ENCODE measurements at places on chromosomes 11 and 22.

- DNase-seq = no peak
Measured at GRCh38 chr11:134574947-134575346, 162.9 kb upstream of the B3GAT1 start.

GRCh38 chr11:17736930-17737817 lies 2.6 kb downstream of the KCNC1 start:
- no peak for DNase-seq

DNA sequence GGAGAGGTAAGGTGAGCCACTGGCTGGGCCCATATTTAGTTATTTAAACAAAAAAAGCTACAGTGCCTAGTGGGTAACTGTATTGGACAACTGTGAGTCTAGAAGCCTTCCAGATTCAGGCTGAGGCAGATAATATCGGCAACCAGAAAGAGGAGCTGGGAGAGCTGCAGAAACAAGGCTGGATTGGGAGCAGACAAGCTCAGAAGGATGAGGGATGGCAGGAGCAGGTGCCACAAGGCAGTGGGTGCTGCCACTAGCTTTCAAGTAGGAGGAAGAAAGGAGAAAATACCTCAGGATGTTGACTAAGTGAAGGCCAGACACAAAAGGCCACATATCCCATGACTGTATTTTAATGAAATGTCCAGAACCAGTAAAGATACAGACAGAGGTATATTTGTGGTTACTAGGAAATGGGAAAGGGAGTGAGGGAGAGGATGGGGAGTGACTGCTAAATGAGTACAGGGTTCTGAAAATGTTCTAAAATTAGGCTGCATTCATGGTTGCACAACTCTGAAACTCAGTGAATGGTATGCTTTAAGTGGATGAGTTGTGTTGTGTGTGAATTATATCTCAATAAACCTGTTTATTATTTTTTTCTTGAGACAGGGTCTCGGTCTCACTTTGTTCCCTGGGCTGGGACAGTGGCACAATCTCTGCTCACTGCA lies 11.8 kb upstream of the RAPSN start:
- no peak for DNase-seq

DNA sequence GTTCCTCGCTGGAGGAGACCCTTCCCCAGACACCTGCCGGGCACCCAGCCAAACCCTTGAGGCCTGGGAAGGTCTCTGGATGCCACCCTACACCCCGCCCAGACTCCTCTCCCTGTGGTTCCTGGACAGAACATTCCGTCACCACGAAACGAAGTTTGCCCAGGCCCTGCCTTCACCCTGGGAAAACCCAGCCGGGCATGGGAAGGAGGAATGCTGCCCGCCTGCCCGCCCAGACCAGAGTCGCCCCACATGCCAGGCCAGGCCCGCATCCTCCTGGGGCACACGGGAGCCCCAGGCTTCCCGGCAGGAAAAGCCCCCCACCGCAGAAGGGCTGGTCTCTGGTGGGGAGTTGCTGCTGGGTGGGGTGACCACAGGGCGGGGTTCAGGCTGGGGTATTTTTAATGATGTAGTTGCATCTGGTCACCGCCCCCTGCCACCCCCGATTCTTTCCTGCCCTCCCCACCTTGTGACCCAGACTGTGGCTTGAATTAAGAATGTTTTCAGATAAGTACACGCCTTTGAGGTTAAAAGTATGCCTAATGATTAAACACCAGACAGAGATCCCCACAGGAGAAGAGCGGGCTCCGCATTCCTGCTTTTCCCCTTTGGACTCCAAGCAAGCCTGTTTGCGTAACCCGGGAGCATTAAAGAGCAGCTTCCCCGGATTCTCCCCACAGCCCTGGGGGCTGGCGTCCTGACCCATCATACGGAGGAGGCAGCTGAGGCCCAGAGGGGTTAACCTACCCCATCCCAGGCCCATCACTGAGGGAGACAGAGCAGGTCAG lies 44.6 kb upstream of the PPARA start:
- no peak for DNase-seq

- DNase-seq = no peak
Measured at GRCh38 chr11:115761348-115761747, 257.1 kb upstream of the CADM1 start.

- DNase-seq = no peak
Measured at GRCh38 chr11:11078344-11079086, 220.7 kb upstream of the ZBED5 start.

GRCh38 chr11:2775626-2776350 lies 76.0 kb upstream of the KCNQ1OT1 start:
- DNase-seq = no peak

DNA sequence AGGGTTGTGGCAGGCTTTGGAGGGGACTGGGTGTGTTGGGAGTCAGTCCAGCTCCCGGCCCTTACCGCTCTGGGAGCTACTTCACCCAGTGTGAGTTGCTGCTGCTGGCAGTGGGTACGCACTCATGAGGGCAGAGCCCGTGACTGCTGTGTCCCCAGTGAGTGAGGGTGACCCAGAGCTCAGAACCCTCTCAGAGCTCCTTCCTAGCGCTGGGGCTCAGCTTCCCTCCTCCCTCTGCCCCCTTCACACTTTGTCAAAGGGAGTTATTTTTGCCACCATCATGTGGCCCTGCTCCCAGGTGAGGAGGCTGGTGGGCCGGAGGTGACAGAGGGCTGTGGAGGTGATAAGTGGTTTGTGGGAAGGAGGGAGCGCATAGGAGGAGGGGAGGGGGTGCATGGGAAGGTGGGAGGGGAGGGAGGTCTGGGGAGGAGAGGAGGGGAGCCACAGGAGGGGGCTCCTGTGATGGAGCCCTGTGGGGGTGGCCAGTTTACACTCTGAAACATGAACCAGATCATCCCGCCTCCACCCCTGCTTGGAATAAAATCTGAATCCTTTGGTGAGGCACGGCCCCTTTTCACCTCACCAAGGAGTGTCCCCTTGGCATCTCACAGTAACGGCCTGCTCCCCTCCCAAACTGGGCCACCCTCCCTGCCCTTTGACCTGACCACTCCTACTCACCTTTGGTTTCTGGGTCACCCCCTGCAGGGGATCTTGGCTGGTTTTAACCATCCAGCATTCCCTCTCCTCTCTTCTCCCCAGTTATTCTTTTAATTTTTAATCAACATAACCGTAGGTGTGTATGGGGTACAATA lies 9.9 kb downstream of the NDUFV1 start:
- DNase-seq = no peak

GRCh38 chr11:128477278-128477677 lies 110.1 kb downstream of the ETS1 start:
- DNase-seq = no peak

DNA sequence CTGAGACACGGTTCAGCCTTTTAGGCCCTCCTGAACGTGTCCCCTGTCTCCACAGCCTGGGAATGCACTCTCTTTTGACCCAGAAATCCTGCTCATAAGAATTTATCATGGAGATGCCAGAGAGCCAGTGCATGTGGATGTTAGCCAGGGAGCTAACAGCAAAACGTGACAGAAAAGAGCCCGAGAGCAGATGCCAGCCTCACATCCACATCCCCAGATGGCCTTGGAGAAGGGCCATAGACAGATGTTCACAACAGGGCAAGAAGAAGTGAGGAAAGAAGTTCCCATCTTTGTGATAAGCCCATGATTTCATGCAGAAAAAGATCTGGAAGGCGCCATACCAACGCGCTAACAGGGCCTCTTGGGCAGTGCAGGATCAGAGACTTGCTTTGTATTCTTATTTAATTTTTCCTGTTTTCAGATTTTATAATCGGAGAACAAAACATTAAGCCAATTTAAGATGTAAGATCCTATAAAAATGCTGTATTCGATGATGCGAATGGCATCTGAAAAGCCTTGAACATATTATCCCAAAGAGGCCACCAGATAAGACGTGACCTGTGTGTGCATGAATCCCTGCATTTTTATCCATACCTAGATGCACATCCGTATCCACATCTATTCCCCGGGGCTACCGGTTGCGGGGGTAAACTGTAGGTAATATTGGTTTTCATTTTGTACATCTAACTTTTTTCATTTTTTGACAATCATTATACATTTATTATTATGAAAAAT lies 48.7 kb downstream of the IGLL5 start:
- DNase-seq = no peak

GRCh38 chr11:78870655-78871054 lies 296.0 kb upstream of the NARS2 start:
- DNase-seq = no peak

GRCh38 chr22:41022470-41023298 lies 69.7 kb upstream of the EP300 start:
- DNase-seq = peak; percentile 44

GRCh38 chr11:15901790-15902189 lies 454.6 kb downstream of the SOX6 start:
- DNase-seq = no peak

DNA sequence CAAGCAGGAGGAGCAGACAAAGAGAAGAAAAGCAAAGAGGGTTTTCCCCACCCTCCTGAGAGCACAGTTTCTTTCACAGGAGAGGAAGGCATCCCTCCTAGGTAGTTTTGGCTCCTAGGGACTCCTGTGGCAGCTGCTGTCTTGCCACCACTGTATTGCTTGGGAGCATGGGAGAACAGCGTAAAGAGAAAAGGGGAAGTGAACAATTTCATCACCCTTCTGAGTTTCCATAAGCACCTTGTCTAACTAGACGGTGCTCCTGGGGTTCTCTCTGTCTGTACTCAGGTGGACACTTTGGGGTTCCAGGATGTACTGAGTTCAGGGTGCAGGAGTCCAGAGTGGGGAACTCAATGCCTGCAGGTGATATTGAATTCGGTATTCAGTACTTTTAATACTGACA lies 1430.5 kb downstream of the TBC1D22A start:
- no peak for DNase-seq

GRCh38 chr11:6251120-6251733 lies 8.4 kb upstream of the CCKBR start:
- no peak for DNase-seq

DNA sequence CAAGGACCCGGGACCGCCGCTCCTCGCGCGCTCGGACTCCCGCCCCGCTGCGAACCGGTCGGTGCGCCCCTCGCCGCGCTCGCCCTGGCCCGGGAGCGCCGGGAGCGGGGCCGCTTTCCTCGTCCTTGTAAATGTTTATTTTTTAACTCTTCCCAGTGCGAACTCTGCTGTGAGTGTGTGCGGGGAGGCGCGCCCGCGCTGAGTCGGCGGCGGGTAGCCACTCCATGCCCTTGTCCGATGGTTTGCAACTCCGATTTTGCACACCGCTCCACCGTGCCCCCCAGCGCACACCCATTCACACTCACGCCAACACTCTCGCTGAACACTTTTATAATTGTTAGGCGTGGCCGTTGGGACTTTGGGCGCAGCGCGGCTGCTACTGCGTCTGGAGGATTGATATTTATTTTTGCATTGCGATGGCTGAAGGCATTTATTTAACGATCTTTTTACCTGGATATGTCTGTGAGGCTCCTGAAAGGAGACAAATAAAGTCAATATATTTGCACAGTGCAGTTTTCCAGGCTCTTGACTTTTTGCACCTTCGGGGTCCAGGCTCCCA lies 1.0 kb downstream of the C11orf96 start:
- DNase-seq = no peak

All from cortex of kidney (tissue), 1 donor.